ENCODE measurements at places on chromosomes 1 and 21.

- DNase-seq: no peak
Measured at GRCh38 chr1:39407896-39408640, 83.4 kb upstream of the BMP8A start.

DNA sequence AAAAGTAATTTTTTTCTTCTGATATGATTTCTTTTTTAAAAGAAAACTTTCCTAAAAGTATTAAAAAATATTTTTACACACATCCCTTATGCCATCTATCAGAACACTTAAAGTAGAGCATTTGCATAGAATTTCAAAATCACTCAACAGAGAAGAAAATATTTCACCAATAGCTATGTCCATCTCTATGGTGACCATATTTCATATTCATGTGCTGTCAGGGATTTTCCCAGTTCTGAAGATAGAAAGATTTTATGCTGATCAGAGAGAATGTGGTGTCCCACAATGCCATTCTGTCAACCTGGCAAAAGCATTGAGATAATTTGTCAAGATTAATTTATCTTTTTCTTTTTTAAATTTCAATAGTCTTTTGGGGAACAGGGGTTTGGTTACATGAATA lies 87.0 kb downstream of the C4BPA start:
- DNase-seq: no peak

- no peak for DNase-seq
Measured at GRCh38 chr1:228835911-228836310, 100.6 kb downstream of the RHOU start.

GRCh38 chr1:151047591-151047924 lies at the start of gene C1orf56:
Gene C1orf56 (plus strand): TSS chr1:151047751. CDS start chr1:151047848, 97 bp downstream.
- DNase-seq: peak; percentile 70

- DNase-seq: no peak
Measured at GRCh38 chr1:221148660-221149059, 269.4 kb downstream of the HLX start.

DNA sequence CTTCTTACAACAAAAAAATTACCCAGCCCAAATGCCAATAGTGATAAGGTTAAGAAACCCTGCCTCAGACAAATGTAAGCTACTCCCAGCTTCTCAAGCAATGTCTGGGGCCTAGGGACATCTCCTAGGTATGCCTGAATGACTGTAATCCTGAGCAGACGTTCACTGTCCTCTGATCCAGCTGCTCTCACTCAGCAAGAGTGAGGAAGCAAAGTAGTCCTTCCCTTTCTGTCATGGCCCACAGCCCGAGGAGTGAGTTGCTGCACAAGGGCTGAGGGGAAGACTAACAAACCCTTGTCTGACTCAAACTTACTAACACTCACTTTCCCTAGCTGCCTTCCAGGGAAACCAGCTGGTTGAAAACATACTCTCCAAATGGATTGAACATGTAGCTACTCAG lies 124.9 kb upstream of the TNFSF4 start:
- DNase-seq: no peak

DNA sequence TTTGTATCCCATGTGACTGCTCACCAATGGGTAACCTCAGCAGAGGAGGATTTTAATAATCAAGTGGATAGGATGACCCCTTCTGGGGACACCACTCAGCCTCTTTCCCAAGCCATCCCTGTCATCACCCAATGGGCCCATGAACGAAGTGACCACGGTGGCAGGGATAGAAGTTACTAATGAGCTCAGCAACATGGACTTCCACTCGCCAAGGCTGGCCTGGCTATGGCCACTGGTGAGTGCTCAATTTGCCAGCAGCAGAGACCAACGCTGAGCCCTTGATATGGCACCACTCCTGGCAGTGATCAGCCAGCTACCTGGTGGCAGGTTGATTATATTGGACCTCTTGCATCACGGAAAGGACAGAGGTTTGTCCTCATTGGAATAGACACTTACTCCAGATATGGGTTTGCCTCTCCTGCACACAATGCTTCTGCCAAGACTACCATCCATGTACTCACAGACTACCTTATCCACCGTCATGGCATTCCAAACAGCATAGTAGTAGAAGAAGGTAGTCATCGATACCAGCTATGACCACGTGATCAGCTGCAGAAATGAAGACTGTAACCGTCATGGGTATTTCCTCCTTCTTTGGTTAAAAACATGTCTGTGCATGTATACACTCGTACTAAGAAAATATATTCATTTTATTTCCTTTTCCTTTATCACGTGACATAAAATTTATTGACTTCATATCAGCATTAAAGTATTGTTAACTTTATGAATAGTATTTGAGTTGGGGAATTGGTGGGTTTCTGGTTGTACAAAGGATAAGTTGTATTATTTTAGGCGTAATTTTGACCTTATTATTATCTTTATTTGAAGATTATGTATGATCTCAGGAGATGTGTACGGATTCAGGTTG lies 562.6 kb downstream of the PTPRU start:
- no peak for DNase-seq

GRCh38 chr1:223143537-223144248 lies 645 bp upstream of the TLR5 start:
- DNase-seq: peak; percentile 15

GRCh38 chr1:229585338-229585737 lies 26.8 kb upstream of the ABCB10 start:
- no peak for DNase-seq

GRCh38 chr1:7609311-7609994 lies 161.6 kb upstream of the VAMP3 start:
- no peak for DNase-seq

GRCh38 chr1:87513255-87513654 lies 184.6 kb downstream of the LMO4 start:
- DNase-seq: no peak

- DNase-seq: no peak
Measured at GRCh38 chr1:207152792-207153468, 48.9 kb downstream of the C4BPA start.

DNA sequence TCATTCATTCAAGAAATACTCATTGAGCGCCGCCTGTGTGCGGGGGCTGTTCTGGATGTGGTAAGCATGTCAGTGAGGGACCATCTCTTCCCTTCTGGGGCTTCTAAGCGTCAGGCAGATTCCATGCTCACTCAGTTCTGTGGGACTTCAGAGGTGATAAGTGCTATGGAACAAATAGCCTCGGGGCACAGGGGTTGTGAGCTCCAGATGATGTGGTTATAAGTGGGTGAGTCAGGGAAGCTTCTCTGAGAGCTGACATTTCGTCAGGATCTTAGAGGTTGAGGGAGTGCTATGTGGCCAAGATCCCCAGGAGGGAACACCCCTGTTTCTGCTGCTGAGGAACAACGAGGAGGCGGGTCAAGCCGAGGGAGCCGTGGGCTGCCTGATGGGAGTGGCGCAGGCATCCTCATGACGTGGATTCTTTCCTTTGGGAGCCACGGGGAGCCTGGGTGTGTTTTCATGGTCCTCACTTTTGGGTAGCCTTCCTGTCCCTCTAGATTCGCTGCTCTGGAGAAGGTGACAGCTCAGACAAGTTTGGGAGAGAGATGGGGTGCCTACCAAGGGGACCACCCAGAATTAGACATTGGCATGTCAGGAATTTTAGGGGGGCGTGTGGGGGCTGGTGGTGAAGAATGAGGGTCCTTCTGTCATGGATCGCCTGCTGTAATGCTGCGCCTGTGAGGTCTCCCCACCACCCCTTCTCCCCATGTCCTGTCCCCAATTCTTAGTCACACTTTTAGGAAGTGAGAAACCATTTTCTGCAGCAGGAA lies 38.5 kb downstream of the HUNK start:
- DNase-seq: no peak

DNA sequence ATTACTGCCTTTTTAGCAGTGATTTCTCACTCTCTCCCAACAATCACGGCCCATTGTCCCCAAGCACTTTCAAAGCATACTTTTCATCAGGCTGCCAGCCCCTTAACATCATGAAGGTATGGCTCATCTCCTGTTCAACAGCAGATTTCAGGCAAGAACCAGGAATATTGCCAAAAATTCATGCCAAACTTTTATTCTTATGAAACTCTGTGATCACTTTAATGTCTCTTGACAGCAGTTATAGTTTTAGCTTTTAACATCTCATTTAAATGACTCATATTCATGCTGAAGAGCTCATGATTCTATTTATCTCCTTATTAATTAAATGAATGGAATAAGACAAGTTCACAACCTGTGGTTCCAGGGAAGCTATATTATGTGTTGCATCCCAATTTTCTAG lies 235.1 kb downstream of the GRIK1 start:
- no peak for DNase-seq

DNA sequence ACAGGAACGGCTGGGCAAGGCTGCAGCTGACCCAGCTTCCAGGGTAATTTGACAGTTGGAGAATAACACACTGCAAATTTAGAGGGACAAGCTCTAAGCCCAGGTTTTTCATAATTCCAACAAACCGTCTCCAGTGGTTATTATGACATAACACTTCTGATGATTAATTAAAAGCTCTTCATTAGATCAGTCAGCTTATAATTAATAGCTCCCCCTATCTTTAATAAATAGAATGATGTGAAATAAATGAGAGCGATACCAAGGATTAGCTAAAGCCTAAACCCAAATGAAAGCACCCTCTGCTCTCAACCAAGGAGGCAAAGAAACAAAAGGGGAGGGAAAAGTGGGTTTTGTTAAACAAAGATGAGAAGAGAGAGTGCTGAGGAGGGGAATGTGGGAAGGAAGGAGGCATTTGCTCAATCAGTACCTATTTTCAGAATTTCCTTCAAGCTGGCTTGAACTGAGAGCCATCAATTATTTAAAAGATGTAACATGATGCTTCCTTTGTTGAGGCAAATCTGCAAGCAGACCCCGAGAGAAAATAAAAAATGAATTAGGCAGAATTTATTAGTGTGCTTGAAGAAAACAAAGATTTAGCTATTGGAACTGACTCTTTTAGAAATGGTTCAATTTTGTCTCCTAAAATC lies 221.8 kb upstream of the ESRRG start:
- DNase-seq: no peak

GRCh38 chr1:208185801-208186231 lies 58.4 kb downstream of the PLXNA2 start:
- no peak for DNase-seq

DNA sequence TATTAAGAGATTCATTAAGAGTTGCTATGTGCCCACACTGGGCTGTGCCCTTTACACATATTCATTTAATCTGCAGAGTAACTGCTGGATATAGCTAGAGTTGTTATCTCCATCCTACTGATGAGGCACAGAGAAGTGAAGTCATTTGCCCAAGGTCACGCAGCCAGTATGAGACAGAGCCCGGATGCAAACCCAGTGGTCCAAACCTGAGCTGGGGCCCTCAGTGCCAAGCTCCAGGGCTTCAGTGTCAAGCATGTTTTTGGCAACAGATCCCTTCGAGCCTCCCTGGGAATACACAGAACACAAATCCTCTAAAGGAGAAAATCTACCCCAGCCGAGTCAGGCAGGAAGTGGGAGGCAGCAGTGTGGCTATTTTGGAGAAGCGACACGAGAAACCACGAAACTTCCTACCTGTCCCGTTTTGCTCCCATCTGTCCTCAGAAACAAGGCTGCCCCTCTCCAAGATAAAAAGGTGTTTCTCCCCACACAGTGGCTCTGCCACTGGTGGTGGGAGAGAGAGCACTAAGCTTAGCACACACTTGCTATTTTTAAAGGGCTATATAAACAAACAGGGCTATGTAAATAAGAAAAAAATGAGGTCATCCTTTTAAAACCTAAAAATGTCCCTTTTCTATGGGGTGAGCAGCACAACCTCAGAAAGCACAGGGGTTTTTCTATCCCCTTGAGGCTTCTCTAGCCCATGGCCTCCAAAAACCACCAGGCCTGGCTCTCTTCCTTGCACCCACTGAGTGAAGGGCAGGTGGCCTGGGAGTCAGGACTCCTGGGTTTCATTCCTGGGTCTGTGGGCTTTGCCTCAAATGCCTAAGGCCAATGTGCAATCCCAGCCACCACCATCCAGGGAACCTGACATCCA lies 138.6 kb upstream of the EDN2 start:
- no peak for DNase-seq

- DNase-seq: no peak
Measured at GRCh38 chr1:226804907-226805759, 65.3 kb upstream of the PSEN2 start.

DNA sequence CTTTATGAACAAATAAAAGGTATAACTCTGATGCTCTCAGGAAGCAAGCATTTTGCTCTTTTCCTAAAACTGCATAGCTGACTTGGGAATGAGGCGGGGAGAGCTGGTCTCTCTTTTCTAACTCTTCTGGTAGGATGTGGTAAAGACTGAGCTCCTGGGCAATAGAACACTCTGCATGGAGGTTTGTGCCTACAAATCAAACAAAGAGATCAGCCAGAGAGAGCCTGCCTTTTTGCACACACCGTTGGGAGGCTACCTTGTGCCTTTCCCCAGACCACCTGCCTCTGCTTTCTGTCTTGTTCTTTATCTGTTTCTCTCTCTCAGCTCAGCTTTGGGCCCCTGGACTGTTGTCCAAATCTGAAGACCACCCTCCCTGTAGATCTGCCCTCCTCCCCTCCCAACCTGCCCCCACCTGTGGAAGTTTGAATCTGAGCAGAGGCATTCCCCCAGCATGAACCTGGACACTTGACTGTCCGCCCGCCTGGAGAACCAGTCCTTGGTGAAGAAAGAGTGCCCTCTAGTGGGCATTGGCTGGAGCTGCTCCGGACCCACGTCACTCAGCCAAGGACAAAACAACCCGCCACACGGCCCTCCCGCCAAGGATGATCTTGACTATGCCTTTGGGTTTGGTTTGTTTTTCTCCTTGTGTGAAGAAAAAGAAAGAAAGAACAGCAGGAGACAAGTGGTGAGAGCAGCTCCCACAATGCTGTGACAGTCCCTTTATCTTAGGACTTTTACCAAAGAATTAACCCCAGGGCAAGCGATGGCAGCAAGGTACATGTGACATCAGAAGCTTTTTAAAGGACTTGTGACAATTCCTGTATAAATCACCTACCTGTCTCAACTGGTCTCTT lies 228.2 kb downstream of the PBX1 start:
- DNase-seq: no peak

DNA sequence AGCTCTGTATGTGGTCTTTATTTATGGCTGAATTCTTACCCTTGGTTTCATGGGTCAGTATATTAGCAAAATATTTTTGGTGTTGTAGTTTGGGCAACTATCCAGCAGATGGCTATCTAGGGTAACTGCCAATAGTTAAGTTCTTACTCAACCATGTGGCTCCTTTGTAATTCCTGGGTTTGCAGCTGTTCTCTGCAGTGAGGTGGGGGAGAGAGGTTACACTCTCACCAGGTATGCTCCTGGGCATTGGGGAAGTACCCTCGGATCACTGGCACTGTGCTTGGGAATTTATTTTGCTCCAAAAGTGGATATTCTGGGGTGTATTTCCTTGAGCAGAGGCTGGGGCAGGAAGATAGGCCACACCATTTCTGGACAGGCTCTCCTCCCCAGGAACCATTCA lies 436.7 kb upstream of the TMPRSS15 start:
- no peak for DNase-seq

- no peak for DNase-seq
Measured at GRCh38 chr21:32233722-32234301, 45.0 kb downstream of the MIS18A start.
